Fibroblast of gingiva (primary cell): ENCODE measurements at places on chromosomes 7 and 10.

GRCh38 chr7:53811555-53812079 lies 730.6 kb upstream of the VSTM2A start:
- no peak for DNase-seq

DNA sequence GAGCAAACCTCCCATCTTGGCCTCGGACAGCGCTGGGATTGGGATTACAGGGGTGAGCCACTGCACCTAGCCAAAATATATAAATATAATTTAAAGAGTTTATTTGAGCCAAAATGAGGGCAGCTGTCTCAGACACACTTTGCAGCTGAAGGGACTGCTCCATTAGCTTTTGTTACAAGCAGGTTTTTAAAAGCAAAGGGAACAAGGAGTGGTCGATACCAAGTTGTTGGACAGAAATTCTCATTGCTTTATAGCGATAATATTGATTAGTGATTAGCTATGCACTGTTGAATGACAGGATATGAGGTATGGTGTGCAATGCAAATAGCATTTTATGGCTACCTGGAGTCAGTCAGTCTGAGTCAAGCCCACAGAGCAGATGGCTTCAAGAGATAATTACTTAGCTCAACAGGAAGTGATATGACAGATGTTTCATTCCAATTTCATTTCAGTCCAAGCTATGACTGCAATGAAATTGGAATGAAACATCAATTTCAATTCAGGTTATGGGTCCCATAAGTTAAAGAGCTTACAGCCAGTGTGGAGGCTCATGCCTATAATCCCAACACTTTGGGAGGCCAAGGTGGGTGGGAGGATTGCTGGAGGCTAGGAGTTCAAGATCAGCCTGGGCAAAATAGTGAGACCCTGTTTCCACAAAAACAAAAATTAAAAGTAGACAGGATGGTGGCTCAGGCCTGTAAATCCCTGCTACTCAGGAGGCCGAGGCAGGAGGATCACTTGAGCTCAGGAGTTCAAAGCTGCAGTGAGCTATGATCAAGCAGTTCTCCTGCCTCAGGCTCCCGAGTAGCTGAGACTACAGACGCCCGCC lies 23.1 kb downstream of the TYW1 start:
- no peak for DNase-seq

DNA sequence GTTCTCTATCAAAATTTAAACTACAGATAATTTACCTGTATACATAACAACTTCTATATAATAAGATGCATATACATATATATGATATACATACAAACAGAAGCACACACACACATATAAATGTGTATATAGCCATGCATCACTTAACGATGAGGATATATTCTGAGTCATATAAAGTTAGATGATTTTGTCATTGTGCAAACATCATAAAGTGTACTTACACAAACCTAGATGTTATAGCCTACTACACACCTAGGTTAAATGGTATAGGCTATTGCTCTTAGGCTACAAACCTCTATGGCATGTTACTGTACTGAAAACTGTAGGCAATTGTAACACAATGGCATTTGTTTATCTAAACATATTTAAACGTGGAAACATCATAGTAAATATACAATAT lies 937.6 kb upstream of the KCND2 start:
- no peak for DNase-seq

DNA sequence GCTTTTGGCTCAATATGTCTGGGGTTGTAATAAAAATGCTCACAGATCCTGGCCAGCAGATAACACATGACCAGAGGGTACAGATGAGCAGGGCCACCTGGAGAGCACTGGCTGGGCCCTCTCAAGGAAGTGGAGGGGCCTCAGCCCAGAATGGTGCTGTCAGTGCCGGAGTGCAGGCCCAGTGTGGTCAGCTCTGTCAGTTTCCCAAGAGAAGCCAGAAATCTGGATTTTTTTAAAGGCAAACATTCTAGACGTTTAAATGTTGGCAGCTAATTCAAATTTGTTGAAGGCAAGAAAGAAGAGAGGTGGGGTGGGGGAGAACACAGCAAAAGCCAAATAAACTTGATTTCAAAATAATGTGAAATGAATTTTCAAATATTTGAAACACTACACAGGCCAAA lies 2.0 kb downstream of the C10orf105 start:
- peak; percentile 42 for DNase-seq

- no peak for DNase-seq
Measured at GRCh38 chr7:154424350-154424749, 372.2 kb downstream of the DPP6 start.

DNA sequence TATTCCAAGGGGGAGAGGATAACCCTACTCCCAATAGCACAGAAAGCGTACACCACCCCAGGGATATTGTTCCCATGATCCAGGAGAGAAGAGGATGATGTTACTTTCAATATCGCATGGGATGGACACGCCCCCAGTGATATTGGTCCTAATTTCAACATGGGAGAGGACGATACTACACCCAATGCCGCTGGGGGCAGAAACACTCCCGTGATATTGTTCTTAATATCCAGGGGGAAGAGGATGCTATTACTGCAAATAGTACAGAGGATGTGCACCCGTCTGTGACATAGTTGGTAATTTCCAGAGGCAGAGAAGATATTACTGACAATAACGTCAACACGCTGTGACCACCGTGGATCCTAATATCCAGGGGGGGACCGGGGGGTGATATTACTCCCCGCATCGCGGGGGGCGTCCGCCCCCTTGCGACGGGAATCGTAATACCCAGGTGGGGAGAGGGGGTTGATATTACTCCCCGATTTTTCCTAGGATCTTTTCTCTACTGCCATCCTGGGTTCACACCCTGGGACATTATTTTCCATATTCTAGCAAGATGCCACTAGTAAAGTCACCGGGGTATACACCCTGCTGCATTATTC lies 16.6 kb downstream of the MEIG1 start:
- DNase-seq, result no peak
